Iris pigment epithelial cell (primary cell): ENCODE measurements at places on chromosomes 5 and 9.
A peak's percentile ranks its signal among the peaks of the same experiment; 100 is the strongest.

DNA sequence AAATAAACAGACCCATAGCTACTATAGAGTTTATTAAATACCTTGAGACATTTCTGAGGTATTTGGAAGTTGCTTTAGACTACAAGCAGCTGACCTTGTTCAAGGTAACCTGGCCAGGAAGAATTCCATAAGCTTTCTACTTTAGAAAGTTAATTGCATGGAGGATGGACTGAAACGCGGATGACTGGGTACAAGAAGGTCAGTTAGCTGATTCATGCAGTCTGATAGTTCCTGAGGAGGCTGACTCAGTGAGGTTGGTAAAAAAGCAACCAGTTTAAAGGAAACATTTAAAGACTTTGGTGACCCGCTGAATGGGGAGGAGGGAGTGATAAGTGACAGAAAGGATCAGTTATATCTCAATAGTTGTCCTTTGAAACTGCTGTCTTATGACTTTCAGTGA is 670.1 kb upstream of the CDH9 start:
- DNase-seq, result peak; percentile 64

- DNase-seq, result no peak
These were observed 209.8 kb upstream of the ELAVL2 start for GRCh38 chr9:24035816-24036215.

DNA sequence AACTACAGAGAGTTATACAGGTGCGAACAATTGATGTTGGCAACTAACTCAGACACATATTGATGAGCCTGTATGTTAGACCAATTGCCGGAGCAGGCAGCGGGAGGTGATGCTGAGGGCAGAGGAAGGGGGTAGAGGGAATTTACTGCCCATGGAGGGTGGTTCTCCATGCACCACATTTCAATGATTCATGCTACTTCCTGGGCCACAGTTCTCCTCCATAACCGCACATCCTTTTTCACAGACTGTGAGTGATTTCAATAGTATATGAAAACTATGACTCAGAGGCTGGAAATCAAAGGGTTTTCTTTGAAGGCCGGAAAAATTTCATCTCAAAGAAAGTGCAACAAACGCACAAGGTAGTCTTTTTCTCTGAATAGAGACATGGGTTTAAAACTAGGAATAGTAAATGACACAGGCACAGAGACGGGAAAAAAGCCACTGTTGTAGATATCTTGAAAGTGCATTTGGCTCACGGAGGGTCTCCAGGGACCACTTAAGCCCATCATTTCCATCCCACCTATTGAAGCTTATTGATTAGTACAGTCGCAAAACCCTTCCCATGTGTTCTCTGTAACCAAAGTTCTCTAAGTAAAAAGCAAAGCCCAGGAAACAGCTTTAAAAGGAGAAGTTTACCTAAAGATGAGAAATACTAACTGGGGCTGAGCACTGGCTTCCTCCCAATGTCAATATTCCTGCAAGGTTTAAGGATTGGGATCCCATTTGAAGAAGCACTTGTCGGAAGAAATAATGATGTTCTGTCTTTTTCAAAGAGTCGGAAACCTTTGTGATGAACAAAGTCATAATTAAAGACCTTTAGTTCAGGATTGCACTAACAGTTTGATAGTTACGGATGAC is 28.0 kb upstream of the ADAM19 start:
- DNase-seq, result peak; percentile 96

DNA sequence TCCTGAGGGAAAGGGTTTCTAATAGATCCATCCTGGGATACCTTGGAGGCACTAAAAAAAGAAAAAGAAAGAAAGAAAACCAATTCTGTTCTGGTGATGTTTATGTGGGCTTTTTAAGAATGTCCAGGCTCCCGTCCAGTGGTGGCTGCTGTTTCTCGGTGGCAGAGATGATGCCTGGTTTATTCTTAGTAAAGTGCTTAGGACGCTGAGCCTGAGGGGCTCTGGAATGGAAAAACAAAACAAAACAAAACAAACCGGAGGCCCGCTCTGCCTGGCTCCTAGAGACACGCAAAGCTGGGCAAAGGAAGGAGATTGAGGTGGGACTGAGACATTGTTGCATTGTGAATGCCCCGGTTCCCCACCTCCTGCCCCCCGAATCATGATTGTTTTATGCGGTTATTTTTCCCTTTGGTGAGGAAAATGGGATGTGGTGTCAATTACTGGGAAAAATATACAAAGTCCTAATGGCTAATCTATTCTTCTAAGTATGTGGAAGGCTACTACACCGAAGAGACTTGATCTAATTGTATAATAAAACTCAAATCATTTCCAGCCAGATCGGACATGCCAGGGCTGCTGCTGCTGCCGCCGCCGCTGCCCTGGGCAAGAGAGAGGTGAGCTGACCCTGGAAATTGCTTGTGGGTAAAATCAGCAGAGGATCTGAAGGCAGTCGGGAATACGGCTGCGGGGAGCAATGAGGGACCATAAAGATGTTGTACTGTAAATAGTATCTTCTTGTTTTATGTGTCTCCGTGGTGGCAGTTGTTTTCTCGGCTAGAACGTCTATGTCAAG is 644.9 kb downstream of the CCDC171 start:
- no peak for DNase-seq

DNA sequence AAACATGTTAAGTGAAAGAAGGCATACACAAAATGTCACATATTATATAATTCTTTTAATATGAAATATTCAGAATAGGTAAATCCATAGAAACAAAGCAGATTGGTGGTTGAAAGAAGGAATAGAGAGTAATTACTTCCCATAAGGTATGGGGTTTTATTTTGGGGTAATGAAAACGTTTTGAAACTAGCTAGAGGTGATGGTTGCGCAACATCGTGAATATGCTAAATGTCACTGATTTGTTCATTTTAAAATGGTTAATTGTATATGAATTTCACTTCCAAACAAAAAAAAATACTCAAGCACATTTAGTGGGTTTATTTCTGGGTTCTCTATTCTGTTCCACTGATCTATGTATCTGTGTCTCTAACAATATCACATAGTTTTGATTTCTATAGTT is 12.0 kb upstream of the FSTL4 start:
- no peak for DNase-seq

- peak; percentile 29 for DNase-seq
These were observed 7.7 kb upstream of the TSLP start for GRCh38 chr5:111063709-111064322.

DNA sequence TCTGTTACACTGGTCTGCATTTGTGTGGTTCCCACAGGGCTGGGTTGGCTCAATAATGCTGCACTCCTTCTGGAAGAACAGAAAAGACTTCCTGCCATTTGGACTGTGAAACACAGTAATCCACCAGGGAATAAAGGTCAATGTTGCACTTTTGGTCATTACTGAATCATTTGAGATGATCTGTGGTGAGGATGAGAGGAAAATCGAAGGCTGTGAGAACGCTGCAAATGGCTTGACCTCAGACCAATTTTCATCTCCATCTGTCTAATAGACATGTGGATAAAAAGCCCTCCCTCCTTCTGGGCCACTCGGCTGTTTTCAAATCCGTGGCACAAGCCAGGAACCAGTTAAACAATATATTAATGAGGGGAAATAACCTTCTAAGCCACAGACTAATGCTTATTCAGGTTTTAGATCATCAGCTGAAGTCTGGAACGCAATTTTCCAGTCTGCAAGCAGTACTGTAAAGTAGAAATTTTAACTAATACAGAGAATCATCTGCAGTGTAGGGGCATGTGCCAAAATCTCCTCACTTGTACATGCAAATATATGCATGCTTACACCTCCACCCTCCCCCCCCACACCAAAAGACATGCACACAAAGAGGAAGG is 20.2 kb downstream of the TLE1 start:
- no peak for DNase-seq

GRCh38 chr9:13750639-13751038 is 471.1 kb upstream of the MPDZ start:
- DNase-seq, result no peak

GRCh38 chr9:121305269-121305994 is 37.5 kb downstream of the GSN start:
- no peak for DNase-seq

- DNase-seq, result peak; percentile 68
These were observed 103.7 kb downstream of the PAM start for GRCh38 chr5:102858808-102859207.

DNA sequence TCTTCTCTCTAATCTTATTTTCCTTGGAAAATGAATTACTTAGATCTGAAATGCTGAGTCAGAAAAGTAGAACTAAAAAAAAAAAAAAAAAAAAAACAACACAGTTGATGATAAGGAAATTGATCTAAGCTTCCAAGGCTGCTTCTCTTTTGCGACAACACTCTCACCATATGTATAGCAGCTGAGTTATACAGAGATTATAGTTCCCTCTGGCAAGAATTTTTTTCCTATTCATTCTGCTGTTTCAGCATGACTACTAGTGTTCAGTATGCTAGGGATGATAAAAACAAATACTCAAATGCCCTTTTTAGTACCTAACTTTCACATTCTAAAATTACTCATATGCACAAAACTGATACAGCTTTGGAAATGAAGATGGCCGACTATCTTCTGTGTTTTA is 267.3 kb downstream of the MLLT3 start:
- peak; percentile 87 for DNase-seq

GRCh38 chr5:120769312-120769872 is 305.3 kb downstream of the PRR16 start:
- DNase-seq, result peak; percentile 14

GRCh38 chr9:97980918-97981845 is 2.0 kb upstream of the ANP32B start:
- no peak for DNase-seq

GRCh38 chr5:169442913-169443784 is 140.4 kb upstream of the SPDL1 start:
- peak; percentile 10 for DNase-seq

DNA sequence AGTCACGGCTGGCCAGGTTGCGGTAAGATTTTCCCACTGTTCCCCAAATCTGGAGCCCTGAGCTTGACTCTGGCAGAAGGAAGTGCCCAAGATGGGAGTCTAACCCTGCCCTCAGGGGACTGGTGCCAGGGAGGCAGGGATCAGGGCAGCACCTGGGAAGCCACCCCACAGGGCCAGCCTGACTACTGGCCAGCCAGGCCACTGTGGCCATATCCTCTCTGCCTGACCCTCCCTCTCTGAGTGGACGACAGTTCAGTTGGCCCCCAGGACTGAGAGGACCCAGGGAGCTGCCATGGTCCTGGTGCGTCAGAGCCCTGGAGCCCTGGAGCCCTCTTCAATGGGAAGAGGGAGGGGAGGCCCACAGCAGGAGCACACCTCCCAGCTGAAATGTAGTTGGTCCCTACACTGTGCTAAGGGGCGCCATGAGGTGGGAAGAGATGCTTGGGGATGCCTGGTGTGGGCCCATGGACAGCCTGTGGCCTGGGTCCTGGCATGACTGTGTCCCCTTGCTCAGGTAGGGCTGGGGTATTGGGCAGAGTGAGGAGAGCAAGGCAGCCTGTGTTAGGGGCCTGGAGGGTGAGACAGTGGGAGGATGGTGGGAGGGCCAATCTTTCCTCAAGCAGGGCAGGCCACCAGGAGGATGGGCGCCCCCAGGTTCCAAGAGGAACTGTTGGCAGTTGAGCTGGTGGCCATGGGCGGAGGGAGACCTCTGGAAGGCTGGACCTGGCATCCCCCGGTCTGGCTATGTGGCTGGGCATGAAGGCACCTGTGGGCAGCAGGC is 81.1 kb downstream of the PHF2 start:
- no peak for DNase-seq

DNA sequence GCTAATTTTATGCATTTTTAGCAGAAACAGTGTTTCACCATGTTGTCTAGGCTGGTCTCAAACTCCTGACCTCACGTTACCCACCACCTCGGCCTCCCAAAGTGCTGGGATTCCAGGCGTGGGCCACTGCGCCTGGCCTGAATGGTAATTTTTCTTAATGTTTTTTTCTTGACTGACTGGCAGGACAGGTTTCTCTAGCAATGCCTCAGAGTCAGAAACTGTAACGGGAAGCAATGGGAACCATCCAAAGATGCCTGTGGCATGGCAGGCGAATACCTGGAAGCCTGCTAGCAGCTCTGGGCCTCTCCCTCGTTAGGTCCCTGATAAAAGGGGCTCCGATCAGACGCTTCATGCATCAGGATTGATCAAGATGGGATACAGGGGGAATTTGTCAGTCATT is 639.2 kb downstream of the NR2F1-AS1 start:
- no peak for DNase-seq

- DNase-seq, result no peak
These were observed 185.7 kb upstream of the CCNH start for GRCh38 chr5:87598460-87598859.

DNA sequence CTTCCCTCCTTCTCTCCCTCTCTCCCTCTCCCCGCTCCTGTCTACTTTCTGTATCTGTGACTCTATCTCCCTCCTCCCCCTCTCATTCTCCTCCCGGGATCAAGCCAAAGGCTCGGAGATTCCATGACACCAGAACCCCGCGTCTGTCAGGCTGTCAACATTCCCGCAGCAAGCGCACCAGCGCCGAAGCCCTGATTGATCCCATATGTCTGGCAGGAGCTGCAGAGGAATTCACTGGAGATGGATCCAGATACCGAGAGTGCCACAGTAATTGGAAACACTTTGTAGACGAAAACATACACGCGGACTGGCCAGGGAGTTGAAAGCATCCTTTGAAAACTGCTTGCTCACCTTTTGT is 300 bp upstream of the SVEP1 start:
- peak; percentile 53 for DNase-seq

GRCh38 chr5:17880869-17881268 is 246.6 kb downstream of the TAF11L14 start:
- DNase-seq, result no peak

- no peak for DNase-seq
These were observed 203.9 kb downstream of the RAB3C start for GRCh38 chr5:58786711-58787303.

DNA sequence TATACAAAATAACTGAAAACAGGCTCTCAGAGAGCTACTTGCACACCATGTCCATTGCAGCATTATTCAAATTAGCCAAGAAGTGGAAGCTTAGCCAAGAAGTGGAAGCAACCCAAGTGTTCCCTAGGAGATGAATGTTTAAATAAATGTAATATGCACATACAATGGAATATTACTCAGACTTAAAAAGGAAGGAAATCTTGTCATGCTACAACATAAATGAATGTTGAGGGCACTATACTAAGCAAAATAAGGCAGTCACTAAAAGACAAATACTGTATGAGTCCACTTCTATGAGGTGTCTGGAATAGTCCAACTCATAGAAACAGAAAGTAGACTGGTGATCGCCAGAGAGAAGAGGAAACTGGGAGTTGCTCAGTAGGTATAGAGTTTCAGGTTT is 438.1 kb downstream of the MAT2B start:
- DNase-seq, result peak; percentile 56
